ENCODE measurements at places on chromosomes 6 and 20. TPM values are rescaled to one million over a fixed set of nuclear protein-coding genes. Genes with fewer than 3 reads are reported as not detected.

DNA sequence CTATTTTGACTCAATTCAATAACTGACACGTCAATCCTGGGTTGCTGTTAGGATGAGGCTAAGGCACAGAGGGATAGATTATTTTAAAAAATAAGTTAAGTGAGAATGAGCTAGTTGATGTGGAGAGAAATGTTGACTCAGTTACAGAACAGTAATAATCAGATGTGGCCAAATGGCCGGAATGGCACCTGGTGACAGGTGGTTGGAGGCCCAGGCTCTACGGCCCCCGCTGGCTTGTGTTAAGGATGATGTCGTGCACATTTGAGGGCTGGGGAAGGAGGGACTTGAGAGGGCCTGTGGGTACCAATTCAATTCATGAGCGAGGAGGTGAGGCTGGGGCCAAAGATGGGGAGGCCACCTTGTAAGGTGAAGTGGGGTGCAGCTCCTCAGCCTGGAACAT, 31.7 kb downstream of the APCDD1L start:
- no peak for DNase-seq

DNA sequence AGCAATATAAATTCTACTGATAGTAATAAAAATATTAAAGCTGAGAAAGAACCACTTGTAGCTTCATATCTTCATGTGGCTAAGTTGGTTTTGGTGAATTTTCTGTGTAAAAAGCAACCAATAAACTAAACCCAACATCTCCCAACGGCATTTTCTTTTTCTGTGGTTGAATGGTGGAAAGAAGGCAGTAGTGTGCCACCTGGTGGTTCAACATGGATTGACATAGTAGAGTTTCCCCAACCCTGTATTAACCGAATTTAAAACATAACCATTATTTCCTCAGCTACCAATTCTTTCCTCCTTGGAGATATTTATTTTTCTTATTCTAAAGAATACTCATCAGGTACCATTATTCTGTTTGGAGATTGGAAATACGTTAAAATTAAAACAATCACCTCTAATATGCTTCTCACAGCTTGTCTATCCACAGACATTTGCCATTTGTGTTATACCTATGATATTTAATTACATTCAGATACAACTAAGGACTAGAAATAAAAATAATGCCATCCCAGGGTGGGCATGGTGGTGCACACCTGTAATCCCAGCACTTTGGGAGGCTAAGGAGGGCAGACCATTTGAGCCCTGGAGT, 117.1 kb upstream of the EEF1E1 start:
- peak; percentile 27 for DNase-seq

RMND1 gene
- total RNA-seq: 17.0 TPM

DNA sequence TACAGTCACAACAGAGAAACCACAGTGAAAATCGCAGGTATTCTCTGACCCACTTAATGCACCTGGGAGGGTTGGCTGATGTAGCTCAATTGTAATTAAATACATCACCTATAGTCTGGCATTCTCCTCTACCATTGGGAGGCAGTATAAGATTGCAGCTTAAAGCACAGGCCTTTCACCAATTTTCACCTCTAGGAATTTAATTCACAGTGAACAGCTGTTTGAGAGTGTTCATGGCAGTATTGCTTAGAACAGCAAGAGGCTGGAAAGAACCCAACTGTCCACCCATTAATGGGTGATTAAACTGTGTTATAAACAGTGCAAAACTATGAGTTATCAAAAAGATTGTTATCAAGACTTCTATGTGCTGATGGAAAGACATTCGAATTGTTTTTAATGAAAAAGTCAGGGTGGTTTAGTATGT, 2.0 kb downstream of the EDEM2 start:
- DNase-seq: no peak

- no peak for DNase-seq
These were observed 182.7 kb upstream of the PMEPA1 start for GRCh38 chr20:57892471-57892870.

GRCh38 chr6:30782425-30783014, 38.2 kb upstream of the IER3 start:
- DNase-seq: no peak

DNA sequence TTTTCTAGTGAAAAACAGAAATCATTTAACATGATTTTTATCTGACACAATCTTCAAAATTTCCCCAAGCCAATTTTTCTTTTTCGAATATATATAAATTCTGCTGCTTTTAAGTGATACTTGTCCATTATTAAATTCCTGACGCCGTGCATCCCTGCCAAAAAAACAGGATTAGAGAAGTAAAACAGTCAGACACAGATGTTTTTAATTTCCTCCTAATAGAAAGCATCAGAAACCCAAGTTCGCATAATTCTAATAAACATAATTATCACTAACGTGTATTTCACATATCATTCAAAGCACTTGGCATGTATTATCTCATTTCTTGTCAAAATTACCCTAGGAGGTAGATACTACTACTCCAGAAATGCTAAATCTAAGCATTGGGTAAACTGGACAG, 179.5 kb downstream of the ZFP64 start:
- DNase-seq: no peak

TUBB1 gene
- total RNA-seq: 1.5 TPM

GRCh38 chr20:23160536-23161243, 74.6 kb upstream of the CD93 start:
- DNase-seq: no peak

GRCh38 chr20:38485041-38485440, 12.4 kb downstream of the RALGAPB start:
- DNase-seq: no peak

PBOV1 gene
- total RNA-seq: not detected

- DNase-seq: no peak
These were observed 268.9 kb downstream of the HIVEP2 start for GRCh38 chr6:142676027-142676443.

DNA sequence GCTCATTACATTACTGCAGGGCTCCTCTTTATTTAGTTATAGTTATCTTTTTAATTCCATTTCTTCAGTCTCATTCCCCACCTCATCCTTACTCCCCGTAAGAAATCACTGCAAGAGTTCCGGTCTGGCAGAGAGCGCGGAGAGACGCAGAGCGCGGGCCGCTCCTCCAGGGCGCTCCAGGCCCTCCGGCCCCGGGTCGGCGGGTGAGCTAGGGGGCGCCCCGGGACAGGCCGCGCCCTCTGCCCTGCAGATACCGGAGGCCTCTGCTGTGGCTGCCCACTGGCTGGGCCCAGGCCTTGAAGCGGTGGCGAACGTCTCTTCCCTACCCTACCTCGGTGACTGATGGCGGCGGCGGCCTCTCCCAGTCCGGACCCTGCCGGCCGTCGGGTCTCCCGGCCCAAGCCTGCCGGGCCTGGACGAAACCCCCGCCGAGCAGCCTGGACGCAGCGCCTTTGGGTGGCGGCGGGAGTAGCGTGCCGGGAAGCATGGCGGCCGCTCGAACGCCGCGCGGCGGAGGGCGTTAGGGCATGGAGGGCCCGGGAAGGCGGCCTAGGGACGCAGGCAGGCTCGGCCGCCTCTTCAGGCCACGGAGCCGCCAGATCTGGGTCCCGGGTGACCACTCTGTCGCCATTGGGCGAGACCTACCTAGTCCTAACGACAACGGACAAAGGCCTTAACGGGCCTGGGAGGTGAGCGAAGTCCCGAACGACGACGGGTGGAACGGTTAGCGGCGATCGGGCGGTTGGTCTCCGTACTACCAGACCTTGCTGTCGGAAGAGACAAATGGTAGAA, 16.4 kb upstream of the HMGN4 start:
- peak; percentile 90 for DNase-seq

- no peak for DNase-seq
These were observed 59.6 kb upstream of the DDR1 start for GRCh38 chr6:30824698-30825097.

GRCh38 chr6:163192591-163192990, 221.9 kb upstream of the QKI start:
- no peak for DNase-seq

SPTLC3 gene
- 21.7 TPM for total RNA-seq

GRCh38 chr20:38985603-38986170, 23.5 kb downstream of the DHX35 start:
- no peak for DNase-seq

TNFRSF21 gene
- 18.2 TPM for total RNA-seq

- no peak for DNase-seq
These were observed 27.5 kb downstream of the RSPH3 start for GRCh38 chr6:158972241-158973233.

GRCh38 chr6:112183271-112183671, 71.1 kb downstream of the LAMA4 start:
- no peak for DNase-seq

GRCh38 chr20:22775256-22775655, 190.9 kb upstream of the FOXA2 start:
- no peak for DNase-seq

CD83 gene
- 15.6 TPM for total RNA-seq

CST2 gene
- total RNA-seq: 0.98 TPM

- no peak for DNase-seq
These were observed 71.6 kb downstream of the OR2B2 start for GRCh38 chr6:27840572-27840971.

DNA sequence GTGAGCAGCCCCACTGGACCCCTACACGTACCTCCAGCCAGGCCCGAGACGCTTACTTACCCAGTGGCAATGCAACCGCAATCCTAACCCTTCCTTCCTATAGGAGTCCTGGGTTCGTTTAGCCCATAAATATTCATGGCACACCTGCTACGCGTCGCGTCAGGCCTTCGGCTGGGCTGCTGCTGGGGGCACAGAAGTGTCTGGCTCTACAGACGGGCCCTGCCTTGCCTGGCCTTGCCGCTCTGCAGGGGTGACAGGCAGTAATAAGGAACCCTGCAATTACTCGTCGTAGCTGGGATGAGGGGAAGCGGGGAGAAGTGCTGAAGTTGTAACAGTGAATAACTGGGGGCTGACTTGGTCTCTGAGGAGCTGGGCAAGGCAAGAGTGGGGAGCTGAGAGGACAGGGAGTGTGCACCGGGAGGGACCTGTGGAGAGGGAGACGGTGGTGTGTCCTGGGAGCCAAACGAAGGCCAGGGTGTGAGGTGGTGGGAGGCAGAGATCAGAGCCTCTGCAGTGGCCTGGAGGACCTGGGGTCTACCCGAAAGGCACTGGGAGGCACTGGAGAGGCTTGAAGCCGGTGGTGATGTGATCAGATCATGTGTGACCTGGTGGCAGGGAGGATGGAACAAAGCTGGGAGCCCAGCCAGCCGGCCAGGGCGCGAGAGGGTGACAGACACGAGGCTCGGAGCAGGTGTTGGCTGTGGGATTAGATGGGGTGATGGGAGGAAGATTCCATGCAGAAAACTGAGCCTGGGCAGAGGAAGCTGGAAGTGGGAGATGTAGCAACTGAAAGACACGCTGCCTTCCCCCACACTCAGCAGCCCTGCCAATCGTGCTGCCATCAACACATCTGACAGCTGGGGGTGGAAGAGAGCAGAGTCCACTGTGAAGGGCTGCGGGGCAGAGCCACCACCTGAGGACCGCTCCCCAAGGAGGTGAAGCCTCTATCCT, 36.4 kb downstream of the PSMG4 start:
- DNase-seq: no peak

GRCh38 chr6:168609914-168610490, 169.0 kb downstream of the SMOC2 start:
- DNase-seq: no peak

- no peak for DNase-seq
These were observed 395.8 kb upstream of the MARCKS start for GRCh38 chr6:113461153-113461932.

DNA sequence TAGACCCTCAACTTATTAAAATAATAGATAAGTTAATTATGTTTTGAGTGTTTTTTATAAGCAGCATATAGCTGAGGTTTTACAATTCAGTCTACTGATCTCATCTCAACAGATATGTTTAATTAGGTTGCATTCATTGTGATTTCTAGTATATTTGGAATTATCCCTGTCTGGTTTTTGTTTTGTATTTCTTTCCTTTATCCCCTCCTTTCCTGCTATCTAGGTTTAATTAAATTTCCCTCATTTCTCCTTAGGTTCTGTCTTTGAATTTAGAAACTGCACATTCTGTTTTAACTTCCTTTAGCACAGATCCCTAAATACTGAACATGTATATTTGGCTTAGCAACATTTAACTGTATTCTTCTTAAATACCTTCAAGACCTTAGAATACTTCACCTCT, 4.9 kb upstream of the SUMO4 start:
- DNase-seq: no peak

CTSZ gene
- 389 TPM for total RNA-seq

DNA sequence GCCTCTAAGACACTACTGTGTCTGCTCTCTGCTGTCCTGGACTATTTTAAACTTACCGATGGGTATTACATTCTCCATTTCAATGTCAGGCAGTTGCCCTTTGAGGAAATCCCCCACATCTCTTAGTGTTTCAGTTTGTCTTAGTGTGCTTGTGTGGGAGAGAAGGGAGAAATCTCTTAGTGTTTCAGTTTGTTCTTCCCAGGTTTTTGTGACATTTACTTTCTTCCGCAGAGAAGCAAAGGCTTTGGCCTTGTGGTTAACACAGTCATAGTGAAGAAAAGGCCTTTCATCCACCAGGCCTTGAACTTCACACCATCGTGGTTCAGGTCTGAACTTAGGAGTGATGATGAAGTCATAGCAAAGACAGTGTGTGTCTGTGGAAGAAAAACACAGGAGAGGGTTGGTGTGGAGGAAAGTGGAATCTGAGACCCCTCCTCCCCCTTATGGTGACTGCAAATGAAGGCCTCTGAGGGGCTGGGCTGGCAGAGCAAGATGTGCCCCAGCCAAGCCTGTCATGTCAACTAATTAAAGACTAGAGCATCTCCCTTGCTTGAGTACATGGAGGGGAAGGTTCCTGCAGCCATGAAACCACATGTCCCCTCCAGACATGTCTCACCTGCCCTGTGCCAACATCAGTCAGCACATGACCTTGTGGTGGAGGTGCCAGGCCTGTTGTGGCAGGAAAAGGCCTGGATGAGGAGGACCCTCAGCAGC, 23.9 kb downstream of the RAET1L start:
- no peak for DNase-seq

DNA sequence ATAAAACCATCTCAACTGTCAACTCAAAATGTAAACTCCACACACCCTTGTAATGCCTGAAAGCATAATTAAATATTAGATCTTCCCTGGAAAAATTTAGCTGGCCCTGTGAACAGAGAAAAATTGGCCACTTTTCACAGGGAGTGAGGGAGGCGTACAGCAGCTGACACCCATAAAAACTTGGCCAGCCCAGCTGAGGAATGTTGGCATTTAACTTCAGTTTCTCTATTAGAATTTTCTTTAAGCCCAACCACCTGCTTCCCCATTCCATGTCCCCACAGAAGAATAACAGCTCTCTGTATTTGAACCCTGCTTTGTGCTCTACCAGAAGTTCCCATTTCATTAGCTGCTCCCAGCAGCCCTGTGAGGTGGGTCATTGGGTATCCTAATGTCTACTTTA, 41.0 kb downstream of the PKHD1 start:
- DNase-seq: no peak
